ENCODE measurements at places on chromosomes 2 and 18.

- no peak for DNase-seq
These were observed 812.5 kb downstream of the DCC start for GRCh38 chr18:53152476-53152875.

GRCh38 chr2:53036196-53036595 is 731.4 kb upstream of the CHAC2 start:
- DNase-seq: no peak

- no peak for DNase-seq
These were observed 404.8 kb upstream of the ACVR2A start for GRCh38 chr2:147439986-147440385.

- DNase-seq: no peak
These were observed 202.8 kb upstream of the COPS8 start for GRCh38 chr2:236882930-236883329.

DNA sequence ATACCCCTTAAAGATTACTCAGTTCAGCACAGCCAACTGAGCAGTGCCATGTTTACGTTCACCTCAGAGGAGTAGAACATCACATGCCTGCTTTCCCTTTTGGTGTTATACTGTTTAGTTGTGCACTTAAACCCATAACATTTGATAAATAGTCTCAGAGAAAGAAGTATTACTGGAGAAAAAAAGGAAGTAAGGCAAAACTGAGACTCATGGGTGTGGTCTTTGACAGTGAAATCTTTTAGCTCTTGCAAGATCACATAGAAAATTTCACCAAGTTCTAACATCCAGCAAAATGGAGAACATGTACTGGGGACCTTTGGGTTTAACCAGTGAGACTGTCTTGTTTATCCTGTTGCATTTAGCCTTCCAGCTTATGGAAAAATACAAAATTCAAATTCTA is 5.6 kb downstream of the TANK start:
- DNase-seq: no peak

DNA sequence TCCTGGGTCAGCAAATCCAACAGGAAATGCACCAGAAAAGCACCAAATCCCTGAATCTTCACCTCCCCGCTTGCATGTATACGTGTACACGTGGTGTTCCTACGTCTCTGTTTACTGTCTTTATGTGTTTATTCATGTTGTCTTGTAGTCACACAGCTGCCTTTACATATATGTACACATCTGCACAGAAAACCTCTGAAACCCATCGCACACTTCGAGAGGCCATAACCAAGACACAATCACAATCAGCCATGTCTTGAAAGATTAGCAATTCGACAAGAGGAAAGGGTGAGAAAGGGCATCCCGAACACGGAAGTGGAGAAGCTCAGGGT is 98.1 kb downstream of the PLB1 start:
- DNase-seq: no peak

GRCh38 chr2:207516206-207516605 is 13.6 kb upstream of the CREB1 start:
- DNase-seq: no peak

GRCh38 chr18:33404244-33404873 is 36.2 kb downstream of the CCDC178 start:
- no peak for DNase-seq

- DNase-seq: no peak
These were observed 44.6 kb upstream of the SERPINE2 start for GRCh38 chr2:224083638-224084037.

DNA sequence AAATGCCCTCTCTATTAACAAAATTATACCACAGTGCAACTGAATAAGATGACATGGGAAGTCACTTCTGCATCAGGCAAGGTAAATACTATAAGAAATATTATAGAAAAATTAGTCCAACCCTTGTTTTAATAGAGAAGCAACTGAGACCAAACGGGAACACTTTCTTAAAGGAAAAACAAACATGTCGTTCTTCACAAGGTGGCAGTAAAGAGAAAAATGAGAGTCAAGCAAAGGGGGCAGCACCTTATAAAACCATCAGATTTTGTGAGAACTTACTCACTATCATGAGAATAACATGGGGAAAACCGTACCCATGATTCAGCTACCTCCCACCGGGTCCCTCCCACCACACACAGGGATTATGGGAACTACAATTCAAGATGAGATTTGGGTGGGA is 481.7 kb upstream of the CRIM1 start:
- no peak for DNase-seq

DNA sequence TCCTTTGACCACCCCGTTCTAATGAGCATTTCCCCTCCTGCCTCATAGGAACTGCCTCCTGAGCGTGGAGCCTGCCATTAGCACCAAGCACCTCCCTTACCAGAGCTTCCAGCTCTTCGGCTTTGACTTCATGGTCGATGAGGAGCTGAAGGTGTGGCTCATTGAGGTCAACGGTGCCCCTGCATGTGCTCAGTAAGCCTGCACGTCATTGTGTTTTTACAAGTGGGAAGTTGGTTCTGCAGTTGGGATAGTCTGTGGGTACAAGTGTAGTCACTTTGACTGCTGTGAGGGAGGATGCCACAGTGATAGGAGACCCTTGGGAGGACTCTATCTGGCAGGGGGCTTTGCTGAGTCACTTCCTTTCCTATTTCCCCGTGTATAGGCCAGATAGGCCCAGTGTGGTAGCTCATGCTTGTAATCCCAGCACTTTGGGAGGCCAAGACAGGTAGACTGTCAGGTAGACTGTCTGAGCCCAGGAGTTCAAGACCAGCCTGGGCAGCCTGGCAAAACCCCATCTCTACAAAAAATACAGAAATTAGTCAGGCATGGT is 22.0 kb upstream of the POLR1B start:
- no peak for DNase-seq

- no peak for DNase-seq
These were observed 57.7 kb downstream of the CENPO start for GRCh38 chr2:24850944-24851343.

DNA sequence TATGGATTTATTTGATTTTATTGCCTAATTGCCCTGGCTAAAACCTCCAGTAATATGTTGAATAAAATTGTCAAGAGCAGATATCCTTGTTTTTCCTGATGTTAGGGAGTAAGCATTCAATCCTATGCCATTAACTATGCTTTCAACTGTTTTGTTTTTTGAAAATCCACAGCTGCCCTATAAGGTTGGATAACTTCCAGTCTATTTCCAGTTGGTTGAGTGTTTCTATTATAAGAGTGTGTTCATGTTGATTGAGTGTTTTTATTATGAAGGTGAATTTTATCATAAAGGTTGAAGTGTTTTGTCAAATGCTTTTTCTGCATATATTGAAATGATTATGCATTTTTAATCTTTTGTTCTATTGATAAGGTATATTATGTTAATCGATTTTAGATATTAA is 149.9 kb upstream of the SCN7A start:
- DNase-seq: no peak

GRCh38 chr18:24672165-24672941 is 211.9 kb downstream of the HRH4 start:
- DNase-seq: no peak

- no peak for DNase-seq
These were observed 137.4 kb downstream of the MC4R start for GRCh38 chr18:60235164-60235563.

GRCh38 chr18:53948991-53949390 is 275.5 kb downstream of the MBD2 start:
- no peak for DNase-seq

- DNase-seq: no peak
These were observed 84.4 kb downstream of the DGKD start for GRCh38 chr2:233438573-233439147.

GRCh38 chr2:226304308-226304707 is 495.3 kb downstream of the IRS1 start:
- no peak for DNase-seq

GRCh38 chr18:52045946-52046675 is 293.9 kb upstream of the DCC start:
- no peak for DNase-seq

DNA sequence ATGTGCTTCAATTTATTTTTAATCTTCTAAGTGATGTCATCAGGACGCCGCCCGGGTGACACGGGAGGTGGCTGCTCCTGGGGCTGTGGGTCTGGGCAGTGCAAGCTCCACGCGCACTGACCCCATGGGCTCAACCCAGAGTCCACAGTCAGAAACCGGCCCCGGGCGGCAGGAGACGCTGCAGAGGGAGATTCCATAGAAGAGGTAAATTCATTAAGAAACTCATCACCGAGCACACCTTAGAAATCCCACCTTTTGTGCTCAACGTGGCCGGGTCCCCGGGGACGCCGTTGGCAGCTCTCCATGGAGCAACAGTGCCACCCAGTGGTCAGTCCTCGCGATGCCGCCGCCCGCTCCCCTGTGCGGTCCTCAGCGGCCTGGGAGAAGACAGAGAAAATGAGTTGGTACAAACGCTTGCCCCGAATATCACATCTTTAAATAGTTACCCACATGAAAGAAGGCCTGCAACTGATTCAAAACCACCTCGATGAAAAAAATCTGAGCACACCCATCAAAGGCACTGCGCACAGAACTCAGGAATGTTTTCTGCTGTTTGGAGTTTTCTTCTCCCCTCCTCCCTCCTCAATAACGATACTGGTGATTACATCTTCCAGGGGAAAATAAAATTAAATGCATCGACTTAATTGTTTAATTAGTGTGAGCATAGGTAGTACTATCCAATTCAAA is 92.6 kb downstream of the CMPK2 start:
- DNase-seq: peak; percentile 65

- no peak for DNase-seq
These were observed 60.4 kb downstream of the PDCL3 start for GRCh38 chr2:100623033-100623715.

GRCh38 chr2:168949324-168949723 is 48.2 kb downstream of the G6PC2 start:
- no peak for DNase-seq

DNA sequence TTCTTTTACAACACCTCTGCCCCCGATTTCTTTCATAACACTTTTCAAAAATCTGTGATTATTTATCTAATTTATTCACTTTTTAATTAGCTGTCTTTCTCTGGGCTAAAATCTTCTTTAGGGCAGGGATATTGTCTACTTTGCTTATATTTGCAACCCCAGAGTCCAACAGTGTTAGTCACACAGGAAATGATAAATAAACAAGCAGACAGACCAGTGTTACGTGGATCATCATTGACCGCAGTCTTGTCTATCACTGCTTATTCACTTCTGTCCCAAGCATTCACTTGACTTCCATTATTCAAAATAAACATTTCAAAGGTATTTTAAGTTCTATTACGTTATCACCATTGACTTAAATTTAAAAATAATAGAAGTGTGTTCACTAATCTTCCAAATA is 237.6 kb upstream of the UBE2E3 start:
- DNase-seq: no peak

- no peak for DNase-seq
These were observed 26.3 kb downstream of the CTLA4 start for GRCh38 chr2:203893840-203894239.

- no peak for DNase-seq
These were observed 48.8 kb downstream of the RABL2A start for GRCh38 chr2:113675875-113676274.

DNA sequence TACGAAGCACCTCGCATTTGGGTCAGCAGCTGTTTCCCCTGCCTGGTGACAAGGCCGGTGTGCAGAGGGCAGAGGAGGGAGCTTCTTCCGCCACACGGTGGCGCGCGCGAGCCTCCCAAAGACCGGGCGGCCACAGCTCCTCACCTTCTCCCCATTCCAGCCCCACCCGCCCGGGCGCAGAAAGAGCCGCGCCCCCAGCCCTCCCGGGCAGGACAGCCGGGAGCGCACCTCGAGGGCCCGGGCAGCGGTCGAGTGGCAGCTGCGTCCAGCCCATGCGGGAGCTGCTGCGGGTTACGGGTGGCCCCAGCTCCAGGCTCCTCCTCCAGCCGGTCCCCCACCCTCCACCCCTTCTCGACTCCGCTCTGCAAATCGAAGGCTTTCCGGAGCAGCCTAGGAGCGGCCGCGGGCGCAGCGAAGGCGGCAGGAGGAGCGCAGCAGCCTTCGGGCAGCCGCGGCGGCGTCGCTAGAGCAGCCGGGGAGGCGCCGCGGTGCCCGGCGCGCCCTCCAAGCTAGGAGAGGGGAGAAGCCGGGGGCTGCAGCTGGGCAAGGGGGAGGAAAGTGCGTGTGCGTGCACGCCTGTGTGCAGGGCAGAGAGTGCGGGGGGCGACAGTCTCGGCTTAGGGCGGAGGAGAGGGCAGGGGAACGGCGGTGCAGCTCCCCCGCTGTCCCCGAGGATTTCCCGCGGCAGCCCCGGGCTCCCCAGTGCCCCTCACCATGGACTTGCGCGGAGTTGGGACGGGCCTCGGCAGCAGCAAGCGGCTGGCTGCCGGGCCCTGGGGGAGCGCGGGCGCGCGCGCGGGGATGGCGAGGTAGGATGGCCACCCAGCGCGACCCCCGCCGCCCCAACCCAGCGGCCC is at the start of gene CCDC85A:
CCDC85A (plus strand) TSS at position 348 of the 857 bp plus-strand sequence. CDS start 635 bp downstream, outside the sequence.
- DNase-seq: peak; percentile 22

DNA sequence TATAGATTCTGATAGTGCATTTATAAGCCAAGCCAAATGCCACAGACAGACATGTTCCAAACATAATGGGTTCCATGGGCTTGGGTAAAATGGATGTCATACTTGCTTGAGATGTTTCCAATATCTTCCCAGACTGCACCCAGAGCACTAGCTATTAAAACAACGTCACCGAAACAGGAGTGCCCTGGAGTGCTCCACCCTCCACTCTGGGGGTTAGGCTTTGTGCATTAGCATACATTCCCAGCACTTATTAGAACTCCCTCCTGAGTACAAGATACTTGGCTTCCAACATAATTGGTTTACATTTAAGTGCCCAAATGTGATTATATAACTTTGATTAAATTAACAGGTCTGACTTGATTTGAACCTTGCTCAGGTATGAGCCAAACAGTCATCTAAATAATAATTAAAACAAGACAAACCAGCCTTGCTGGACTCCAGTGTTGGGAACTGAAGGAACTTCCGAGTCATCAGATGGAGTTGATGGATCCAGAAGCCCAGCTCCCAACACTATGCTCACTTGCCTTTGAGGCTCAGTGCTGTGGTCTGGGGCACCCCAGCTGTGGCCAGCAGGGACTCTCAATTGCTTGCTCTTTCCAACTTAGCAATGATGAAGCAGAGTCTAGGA is 60.5 kb upstream of the LGALSL start:
- DNase-seq: no peak

DNA sequence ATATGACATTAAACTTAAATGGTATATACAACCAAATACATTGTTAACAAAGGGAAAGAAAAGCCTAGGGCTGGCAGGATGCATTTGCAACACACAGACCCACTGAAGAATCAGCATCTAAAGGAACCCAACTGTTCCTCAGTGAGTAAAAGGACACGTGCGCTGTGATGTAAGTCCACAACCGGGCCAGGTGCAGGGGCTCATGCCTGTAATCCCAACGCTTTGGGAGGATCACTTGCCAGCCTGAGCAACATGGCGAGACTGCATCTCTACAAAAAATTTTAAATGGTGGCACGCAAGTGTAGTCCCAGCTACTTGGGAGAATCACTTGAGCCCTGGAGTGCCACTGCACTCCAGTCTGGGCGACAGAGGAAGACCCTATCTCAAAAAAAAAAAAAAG is 3.9 kb downstream of the DTNB start:
- no peak for DNase-seq

DNA sequence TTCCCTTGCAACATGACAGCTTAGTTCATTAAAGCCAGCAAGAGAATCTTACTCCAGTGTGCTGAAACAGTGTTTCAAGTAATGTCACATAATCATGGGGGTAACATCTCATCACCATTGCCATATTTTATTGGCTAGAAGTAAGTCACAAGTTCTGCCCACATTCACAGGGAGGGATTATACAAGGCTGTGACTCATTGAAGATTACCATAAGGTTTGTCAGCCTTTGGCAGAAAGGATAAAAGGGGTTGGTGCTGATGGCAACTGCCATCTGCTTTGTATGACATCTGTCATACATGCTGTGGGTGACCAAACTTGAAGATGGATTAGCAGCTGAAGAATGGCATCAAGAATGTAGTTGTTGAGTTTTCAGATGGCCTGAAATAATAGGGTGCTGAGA is 61.2 kb downstream of the KCNE4 start:
- DNase-seq: no peak

- DNase-seq: peak; percentile 5
These were observed 1.1 kb upstream of the NAPG start for GRCh38 chr18:10524507-10525370.

All from stimulated activated naive CD4-positive, alpha-beta T cell treated with Interleukin-2 at 50 U/mL for 16 hours (primary cell).